Stimulated activated CD4-positive, alpha-beta T cell treated with anti-CD3 and anti-CD28 coated beads, TNF-alpha, amount 100 ng/mL, for 1 hour (primary cell): ENCODE measurements at places on chromosomes 4 and X.

GRCh38 chr4:36775544-36775943, 469.0 kb upstream of the NWD2 start:
- no peak for DNase-seq

DNA sequence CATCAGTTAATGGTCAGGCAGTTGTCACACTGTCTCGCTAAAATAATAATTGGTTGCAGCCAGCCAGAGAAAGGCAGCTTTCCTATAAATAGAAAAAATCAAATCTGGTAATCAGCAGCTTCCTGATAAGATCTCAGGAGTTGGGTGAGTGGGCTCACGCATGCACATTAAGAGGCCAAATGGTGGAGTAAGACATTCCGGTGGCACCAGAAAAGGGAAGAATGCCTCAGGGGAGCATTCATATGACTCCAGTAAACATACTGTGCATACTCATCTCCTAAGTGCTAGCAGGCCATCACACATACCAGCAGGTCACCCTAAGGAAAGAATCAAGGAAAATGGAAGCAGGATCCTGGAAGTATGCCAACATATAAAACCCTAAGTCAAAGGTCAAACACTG, 40.1 kb downstream of the UGT2B15 start:
- DNase-seq = no peak

GRCh38 chr4:76381986-76382385, 39.0 kb downstream of the CCDC158 start:
- no peak for DNase-seq

DNA sequence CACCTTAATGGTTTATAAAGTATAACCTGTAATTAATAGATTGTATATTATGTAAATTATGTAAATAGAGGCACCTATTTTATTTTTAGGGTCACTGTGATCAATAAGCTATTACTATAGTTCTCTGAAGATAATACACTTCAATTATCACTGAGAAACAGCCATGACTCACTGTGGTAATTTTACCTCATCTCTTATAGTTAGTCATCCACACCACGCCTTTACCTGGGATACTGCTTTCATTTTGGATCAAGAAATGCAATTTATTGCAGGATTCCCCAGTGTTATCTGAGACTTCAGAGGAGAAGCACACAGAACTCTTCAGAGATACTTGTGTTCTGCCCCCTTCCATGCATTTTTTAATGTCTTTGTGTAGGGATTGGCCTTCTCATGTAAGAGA, 348.1 kb upstream of the ATOH1 start:
- DNase-seq = no peak

GRCh38 chr4:142278663-142279062, 567.4 kb downstream of the INPP4B start:
- DNase-seq = no peak

- no peak for DNase-seq
Measured at GRCh38 chr4:8745005-8745790, 126.4 kb downstream of the HMX1 start.

- DNase-seq = no peak
Measured at GRCh38 chr4:92566269-92566668, 262.5 kb downstream of the GRID2 start.

DNA sequence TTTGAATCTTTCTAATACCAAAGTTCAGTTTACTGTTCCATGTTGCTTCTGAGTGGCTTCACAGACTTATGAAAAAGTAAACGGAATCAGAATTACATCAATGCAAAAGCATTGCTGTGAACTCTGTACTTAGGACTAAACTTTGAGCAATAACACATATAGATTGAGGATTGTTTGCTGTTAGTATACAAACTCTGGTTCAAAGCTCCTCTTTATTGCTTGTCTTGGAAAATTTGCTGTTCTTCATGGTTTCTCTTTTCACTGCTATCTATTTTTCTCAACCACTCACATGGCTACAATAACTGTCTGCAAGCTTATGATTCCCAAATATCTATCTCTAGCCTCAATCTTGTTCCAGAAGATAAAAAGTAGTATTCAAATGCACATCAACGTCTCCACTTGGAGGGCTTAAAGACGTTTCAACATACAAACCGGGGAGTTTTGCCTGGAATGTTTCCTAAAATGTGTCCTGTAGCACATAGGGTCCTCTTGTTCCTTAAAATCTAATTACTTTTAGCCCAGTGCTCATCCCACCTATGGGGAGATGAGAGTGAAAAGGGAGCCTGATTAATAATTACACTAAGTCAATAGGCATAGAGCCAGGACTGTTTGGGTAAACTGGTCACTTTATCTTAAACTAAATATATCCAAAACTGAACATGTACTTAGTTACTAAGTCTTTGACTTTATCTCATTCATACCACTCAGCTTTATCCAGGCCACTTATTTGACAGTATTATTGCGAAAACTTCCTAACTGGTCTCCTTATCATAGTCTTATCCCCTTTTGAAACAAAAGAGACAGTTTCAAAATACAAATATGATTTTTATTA, 3.6 kb upstream of the AFP start:
- DNase-seq = no peak

- no peak for DNase-seq
Measured at GRCh38 chr4:3030566-3031356, 43.6 kb downstream of the HTT-AS start.

DNA sequence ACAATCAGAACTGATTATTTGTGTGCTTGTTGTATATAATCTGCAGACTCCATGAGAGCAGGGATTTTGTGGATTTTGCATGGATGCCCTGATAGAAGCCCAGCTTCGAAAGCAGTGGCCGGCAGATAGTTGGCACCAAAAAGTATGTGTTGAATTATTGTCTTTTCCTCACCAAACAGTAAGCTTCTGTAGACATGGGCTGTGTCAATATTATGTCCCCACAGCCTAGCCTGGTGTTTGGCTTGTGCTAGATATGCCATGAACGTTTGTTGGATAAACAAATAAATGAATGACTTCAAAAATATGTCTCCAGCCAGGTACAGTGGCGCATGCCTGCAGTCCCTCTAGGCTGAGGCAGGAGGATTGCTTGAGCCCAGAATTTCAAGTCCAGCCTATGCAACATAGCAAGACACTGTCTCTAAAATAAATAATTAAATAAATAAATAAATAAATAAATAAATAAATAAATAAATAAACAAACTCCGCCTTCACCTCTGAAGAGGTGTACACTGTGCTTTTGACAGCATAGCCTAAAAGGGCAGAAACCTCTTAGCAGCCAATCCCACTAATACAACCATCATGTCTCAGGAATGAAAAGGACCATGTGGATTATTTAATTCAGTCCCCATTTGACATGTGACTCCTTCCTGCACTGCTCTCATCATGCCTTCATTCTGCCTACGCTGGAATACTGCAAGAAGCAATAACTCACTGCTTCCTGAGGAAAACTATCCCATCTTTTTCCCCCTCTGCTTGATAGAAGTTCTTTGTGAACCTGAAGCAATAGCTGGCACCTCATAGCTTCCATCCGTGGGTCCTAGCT, 335.2 kb downstream of the FBXW7 start:
- DNase-seq = no peak

DNA sequence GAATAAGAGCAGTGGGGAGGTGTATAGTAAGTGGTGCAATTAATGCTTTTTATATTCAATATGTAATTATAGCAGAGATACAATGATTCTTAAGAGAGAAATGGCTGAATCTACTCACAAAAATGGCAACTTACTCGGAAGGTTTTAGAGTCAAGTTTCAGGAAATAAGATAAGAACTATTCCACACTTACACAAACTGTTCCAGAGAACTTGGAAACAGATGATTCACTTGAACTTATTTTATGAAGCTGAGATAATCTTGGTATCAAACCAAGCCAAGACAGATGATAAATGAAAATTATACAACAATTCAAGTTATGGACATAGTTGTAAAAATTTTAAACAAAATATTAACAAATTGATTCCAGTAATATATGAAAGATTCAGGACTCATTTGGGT, 311.3 kb upstream of the HS3ST1 start:
- DNase-seq = no peak

DNA sequence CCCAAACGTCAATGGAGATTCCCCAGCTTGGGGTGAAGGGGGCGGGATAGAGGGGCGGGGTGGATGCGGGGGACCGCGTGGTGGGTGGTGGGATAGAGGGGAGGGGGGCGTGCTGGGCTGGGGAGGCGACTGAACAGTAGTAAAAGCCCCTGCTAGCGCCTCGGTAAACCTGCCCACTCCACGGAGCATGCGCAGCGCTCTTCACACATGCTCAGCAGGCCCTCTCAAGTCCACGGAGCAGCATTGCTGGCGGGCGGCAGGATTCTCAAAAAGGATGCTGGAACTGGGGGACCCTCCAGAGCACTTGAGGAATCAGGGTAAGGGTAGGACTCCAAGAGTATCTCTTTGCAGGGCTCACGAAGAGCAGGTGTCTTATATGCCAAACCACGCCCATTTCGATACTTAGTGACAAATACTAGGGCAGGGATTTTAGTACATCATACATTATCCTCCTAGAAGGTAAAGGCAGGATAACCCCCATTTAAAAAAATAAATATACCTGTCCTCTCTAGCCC, 378 bp upstream of the RPS6KA6 start:
- DNase-seq = no peak

GRCh38 chr4:53767482-53767881, 176.2 kb upstream of the LNX1 start:
- no peak for DNase-seq

GRCh38 chr4:153764601-153765368, 5.0 kb upstream of the RNF175 start:
- DNase-seq = no peak

GRCh38 chr4:100790836-100791615, 273.2 kb upstream of the EMCN start:
- no peak for DNase-seq

GRCh38 chrX:13702111-13702789, 13.3 kb downstream of the RAB9A start:
- no peak for DNase-seq
